Vagina (tissue), 2 donors: ENCODE measurements at places on chromosomes 7 and 10. TPM values are rescaled to one million over a fixed set of nuclear protein-coding genes. Genes with fewer than 3 reads are reported as not detected.

Gene PLEKHS1
- total RNA-seq = not detected

Gene TBC1D12
- total RNA-seq = 14.7 TPM

Gene NUTM2B
- total RNA-seq = 0.25 TPM

DNA sequence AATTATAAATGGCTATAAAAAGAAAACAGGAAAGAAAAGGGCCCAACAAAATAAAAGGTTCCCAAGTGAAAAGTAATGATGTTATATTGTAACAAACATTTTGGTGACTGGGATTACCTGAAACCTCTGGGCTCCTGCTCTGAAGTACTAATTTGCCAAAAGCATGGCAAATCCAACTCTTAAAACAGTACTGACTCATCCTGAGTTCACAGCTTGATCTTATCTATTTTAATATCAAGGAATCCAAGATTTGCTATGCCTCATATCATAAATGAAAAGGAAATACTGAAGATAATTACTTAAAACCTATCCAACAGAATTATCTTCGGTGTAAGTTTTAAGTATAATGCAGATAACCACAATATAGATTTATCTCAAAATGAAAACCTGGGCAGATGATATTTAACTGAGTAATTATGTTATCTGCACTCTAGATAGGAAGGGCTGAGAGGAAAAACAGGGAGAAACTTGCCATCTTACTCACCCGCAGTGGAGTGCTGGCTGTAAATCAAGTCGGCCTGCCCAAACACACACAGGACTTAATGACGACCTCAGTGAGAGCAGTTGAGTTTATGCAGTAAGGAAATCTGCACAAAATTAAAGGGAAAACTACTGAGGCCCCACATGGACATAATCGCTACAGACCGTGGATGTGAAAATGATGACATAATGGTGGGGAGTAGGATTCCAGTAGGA, 48.4 kb downstream of the MPP7 start:
- no peak for DNase-seq

DNA sequence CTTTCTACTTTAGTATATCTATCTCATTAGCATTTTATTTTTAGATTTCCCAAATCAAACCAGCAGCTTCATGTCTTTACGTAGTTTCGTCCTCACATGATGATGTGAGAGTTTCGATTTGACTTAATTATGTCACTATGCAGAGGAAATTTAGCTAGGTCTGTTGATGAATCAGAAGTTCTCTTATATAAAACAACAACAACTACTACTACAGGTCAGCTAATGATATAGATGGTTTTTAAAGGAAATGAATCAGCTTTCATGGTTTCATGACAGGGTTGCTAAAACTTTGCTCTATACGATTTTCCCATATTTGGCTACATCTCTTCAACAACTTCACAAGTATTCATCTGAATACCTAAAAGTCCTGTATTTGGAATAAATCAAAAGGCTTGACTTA, 28.6 kb downstream of the JAZF1 start:
- DNase-seq = no peak

DNA sequence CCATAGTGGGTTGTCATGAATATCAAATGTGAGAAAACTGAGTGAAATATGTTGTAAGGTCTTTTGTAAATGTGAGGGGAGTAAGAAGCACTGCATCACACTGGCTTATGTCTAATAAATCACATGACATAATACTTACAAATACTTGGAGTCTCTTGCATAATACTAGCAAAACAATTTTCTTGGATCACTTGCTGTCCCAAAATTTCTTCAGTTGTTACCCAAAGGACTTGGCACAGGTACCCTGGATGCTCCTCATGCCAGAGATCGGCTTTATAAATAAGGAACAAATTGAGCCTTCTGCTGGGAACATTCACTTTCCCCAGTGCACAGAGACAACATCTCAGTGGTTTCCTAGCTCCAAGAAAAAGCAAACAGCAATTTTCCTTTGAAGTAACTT, 5.0 kb upstream of the LRIT2 start:
- DNase-seq = no peak

DNA sequence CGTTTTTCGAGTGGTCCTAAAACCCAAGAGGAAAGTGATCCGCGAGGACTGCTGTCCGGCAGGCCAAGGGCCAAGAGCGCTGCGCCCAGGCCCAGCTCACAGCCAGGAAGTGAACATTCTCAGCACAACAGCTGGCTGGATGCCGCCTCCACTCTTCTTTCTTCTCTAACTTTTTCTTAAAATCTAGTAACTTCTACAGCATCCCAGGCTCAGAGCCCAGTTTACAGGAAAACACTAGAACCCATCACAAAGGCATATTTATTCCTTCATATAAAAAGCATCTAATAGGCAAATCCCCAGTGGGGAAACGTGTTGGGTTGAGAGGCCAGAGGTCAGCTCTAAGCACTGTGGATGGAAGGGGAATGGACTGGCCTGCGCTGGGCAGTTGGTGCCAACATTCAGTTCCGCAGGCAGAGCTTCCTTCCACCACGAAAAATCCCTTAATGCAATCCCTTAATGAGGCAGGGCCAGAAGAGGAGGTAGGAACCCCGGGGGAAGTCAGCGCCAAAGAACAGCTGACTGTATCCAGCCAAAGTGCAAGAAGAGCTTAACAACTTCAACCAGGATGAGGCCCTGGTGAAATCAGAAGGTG, 74.8 kb downstream of the ZRANB1 start:
- no peak for DNase-seq

- DNase-seq = no peak
Observed at GRCh38 chr7:147569116-147569913, 1021.3 kb upstream of the C7orf33 start.

- no peak for DNase-seq
Observed at GRCh38 chr7:130010689-130011412, 40.3 kb downstream of the ZC3HC1 start.

DNA sequence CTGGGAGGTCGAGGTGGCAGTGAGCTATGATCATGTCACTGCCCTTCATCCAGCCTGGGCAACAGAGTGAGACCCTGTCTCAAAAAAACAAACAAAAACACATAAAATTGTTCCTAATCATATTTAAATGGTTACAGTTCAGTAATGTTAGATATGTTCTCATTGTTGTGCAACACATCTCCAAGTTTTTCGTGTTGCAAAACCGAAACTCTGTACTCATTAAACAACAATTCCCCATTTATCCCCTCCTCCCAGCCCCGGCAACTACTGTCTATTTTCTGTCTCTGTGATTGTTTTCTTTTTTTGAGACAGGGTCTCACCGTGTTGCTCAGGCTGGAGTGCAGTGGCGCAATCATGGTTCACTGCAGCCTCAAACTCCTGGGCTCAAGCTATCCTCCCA, 16.1 kb upstream of the PRXL2A start:
- DNase-seq = no peak

DNA sequence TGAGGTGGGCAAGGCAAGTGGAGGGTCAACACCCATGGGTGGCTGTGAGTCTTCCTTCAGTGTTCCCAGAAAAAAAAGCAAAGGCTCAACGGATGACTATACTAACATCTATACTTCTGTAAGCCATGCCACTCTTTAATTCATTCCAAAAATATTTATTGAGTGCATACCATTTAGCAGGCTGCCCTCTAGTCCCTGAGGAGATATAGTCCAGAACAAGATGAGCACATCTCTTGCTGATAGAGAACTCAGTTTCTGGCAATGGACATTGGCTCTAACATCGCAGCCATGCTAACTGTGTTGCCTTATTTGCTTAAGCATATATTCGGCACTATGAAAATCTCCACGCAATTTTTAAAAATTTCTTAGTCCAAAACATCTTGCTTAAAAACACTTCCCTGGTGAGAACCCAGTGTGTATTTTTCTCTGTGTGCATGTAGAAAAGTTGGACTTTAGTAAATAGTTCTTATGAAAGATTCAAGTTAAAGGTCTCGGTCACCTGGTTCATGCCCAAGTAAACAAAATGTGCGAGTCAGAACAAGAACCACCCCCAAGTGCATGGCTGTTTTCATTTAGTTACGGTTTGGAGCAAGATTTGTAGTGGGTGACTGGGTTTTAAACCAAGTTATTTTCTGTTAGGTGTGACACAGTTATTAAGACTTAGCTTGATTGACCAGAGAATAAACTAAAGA, 69.8 kb downstream of the MET start:
- DNase-seq = no peak

DNA sequence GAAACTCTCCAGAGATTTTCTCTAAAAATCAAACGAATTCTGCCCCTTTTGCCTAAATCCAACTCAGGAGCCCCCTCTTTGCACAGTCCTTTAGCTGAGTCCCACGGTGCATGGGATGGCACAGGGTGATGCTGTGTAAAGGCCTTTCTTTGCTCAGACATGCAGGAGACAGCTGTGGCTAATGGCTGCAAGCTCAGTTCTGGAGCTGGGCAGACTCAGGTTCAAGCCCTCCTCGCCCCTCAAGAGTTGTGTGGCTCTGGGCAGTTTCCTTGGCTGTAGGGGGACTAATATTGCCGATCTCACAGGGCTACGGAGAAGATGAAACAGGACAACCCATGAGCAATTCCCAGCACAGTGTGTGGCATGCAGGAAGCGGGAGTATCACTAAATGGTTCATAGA, 42.6 kb downstream of the CLEC2L start:
- peak; percentile 34 for DNase-seq

DNA sequence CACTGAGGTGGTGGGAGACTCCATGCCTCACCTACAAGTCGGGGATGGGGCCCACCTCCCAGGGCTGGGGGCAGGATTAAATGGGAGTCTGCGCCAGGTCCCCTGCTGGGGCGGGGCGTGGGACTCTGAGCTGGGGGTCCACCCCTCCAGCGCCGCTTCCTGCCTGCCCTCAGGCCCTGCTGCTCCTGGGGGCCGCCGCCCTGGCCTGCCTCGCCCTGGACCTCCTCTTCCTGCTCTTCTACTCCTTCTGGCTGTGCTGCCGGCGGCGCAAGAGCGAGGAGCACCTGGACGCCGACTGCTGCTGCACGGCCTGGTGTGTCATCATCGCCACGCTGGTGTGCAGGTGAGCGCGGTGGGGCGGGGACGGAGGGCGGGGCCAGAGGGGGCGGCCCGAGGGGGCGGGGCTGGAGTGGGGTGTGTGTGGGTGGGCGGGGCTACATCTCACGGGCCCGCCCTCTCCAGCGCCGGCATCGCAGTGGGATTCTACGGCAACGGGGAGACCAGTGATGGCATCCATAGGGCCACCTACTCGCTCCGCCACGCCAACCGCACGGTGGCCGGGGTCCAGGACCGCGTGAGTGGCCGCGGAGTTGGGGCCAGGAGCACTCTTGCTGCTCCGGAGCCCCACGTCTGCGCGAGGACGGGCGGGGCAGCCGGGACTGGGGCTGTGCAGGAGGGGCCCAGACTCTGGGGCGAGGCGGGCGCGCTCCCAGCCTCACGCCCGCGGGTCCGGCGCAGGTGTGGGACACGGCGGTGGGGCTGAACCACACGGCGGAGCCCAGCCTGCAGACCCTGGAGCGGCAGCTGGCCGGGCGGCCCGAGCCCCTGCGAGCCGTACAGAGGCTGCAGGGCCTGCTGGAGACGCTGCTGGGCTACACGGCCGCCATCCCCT, 15.1 kb downstream of the TTYH3 start:
- DNase-seq = no peak

GRCh38 chr10:47264797-47265281, 35.2 kb upstream of the GDF10 start:
- peak; percentile 67 for DNase-seq

DNA sequence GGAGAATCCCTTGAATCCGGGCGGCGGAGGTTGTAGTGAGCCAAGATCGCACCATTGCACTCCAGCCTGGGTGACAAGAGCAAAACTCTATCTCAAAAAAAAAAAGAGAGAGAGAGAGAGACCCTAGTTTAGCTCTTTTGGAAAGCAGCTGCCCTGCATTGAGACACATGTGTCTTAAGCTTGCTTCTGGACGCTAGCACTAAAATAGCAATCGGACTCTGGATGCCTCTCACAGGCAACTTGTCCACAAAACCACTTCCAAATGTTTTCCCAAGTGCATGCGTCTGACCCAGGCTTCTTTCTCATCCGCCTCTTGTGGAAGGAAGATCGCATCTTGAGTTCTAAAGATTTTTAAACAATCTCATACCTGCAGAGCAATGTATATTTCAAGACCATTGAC, 182.7 kb downstream of the CUX1 start:
- no peak for DNase-seq

DNA sequence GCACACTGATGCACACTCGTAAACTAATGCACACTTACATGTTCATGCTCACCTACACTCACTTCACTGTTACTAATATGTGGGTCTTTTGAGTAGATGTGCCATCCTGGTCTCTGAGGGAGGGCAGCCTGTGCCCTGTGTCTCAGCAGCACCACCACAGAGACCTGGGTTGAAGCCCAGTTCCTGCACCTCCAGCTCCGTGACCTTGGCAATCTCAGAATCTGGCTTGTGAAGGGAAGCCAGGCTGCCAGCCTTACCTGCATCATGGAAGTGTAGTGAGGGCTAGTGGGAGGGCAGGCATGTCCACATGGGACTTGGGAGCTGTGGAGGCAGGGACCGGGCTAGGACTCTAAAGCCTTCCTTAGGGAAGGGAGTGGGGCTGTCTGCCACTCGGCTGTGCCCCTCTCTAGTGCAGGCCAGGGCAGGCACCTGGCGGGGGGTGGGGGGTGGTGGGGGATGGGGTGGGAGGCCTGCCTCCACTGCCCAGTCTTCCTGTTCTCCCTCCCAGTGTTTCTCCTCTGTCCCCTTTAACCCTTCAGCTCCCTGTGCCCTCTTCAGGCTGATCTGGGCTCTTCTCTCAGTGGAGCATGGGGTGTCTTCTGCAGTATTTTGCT, 8.1 kb downstream of the ADCY1 start:
- no peak for DNase-seq

GRCh38 chr10:31602541-31603234, 283.7 kb downstream of the ZEB1 start:
- DNase-seq = no peak

DNA sequence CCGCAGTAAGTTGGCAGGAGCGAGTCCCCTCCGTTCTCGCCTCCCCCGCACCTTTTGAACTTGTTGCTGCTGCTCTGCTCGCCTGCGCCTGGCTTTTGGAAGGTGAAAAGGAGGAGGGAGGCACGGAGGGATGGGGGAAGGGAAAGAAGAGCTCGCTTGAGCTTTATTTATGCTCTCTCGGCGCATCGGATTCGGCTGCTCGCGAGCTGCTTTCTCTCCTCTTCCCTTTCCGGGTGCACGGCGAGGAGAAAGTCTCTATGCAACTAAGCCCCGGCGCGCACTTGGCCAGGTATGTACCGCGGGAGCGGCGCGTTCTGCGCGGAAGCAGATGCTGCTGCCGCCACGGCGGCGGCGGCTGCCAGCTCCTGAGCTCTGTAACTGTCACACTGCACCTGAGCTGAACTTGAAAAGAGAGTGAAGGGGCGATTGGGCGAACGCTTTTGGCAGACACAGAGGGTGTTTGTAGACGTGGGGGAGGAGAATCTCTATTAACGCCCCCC, 551 bp downstream of the KCND2 start:
- no peak for DNase-seq
